ENCODE measurements at places on chromosomes 7 and 10.

- no peak for DNase-seq
Measured at GRCh38 chr10:13686331-13686752, 99.6 kb downstream of the PRPF18 start.

DNA sequence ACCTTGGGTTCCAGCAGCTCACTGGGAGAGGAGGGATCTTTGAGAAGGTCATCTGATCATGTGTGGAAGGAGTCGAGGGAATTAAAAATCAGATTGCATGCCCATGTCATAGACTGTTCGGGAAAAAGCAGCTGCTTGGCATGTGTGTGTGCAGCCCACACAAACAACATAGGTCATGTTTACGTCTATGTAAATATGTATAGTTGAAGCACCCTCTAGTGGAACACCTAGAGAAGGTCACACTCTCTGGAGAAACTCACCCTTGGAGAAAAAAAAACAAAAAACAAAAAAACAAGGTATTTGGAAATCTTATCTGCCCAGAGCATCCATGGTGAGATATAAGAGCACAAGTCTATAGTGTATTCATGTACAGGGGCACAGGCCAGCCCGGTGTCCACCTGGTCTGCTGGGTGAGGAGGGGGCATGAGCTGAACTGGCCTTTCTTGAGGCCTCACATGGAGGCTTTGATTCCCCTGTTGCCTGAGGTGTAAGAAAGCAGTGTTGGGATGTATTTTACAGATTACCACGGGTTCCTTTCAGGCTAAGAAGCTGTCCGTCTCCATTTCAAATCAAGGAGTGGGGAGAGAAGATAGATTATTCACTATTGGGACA is 98.0 kb downstream of the NPY start:
- DNase-seq = no peak

DNA sequence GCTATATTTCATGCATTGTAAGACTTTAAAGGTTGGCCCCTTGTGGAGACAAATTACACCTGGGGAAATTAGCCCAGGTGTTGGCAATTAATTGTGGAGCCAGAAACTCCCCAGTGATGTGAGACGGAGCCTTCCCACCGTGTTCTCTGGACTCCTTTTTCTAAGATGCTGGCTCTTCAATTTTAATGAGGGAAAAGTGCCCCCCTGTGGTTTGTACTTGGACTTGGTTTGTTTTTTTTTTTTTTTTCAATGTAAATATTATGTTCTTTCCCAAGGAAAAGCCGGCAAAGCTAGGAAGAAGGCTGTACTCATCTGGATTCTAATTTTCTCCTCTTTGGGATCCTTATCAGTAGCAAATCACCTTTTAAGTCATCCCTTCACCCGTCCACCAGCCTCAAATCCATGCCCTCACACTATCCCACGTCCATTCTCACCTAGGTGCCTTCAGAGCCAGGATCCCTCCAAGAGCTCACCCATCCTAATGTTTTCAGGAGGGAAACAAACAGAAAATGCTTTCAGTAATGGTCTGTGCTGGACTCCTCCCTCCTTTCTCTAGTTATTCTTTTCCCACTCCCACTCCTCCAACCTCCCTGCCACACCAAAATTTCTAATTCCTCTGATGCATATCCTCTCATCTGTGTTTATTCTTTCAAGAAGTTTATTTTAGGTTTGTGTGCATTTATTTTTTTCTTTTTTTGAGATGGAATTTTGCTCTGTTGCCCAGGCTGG is 20.4 kb upstream of the ST8SIA6 start:
- no peak for DNase-seq

GRCh38 chr10:88687853-88688467 is 18.1 kb upstream of the LIPK start:
- no peak for DNase-seq

GRCh38 chr7:127035203-127035849 is 217.4 kb downstream of the GRM8 start:
- no peak for DNase-seq

DNA sequence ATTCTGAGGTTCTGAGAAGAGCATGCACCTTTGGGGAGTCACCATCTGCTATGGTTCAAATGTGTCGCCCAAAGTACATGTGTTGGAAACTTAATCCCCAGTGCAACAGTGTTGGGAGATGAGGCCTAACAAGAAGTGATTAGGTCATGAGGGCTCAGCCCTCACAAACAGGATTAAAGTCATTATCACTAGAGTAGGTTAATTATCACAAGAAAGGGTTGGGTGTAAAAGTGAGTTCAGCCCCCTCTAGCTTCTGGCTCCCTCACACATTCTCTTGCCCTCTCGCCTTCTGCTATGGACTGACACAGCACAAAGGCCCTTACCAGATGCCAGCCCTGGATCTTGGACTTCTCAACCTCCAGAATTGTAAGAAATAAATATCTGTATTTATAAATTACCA is 100.3 kb upstream of the C10orf90 start:
- no peak for DNase-seq

DNA sequence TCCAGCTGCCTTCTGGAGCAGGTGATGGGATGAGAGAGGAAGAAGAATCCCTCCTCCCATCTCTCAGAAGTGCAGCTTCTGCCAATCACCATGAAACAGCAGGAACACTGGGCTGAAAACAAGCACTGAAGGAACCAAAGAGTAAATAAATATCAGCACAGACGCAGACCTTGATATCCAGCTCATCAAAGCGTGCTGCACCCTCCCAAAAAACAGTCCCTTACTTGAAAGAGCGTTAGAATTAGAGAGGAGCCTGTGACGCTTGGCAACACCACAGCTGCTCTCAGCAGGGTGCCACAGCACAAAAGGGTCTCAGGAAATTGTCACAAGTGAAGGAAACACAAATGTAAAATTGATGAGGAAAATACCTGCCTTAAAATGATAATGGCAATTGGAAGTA is 39.5 kb downstream of the KLF6 start:
- no peak for DNase-seq

GRCh38 chr7:154744256-154744860 is 258.6 kb downstream of the PAXIP1 start:
- peak; percentile 58 for DNase-seq

DNA sequence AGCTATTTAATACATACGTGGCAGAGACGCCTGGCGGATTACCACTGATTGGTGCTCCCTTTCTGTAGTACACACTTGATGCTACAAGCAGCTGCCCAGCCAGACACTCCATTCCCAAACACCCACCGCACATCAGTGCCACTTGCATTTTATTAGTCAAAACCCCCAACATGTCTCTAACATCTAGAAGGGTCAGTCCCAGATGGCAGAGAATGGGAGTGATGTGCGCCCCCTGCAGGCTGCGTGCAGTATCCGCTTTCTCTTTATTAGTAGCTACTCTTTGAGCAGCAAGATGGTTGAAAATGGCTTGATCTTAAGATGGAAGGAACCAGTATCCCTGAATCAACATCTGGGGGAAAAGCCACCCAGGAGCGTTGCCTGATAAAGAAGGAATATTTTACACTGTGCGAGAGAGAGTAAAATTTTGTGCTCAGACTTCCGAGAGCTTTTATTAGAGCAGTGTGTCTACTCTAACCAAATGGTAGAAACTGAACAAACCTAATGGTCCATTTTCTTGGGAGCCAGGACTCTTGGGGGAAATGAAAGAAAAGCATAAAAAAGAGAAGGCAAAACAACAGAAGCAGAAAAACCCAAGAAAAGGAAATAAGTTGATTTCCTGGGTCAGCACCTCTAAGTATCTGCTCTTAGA is 78.3 kb downstream of the ST8SIA6 start:
- no peak for DNase-seq

DNA sequence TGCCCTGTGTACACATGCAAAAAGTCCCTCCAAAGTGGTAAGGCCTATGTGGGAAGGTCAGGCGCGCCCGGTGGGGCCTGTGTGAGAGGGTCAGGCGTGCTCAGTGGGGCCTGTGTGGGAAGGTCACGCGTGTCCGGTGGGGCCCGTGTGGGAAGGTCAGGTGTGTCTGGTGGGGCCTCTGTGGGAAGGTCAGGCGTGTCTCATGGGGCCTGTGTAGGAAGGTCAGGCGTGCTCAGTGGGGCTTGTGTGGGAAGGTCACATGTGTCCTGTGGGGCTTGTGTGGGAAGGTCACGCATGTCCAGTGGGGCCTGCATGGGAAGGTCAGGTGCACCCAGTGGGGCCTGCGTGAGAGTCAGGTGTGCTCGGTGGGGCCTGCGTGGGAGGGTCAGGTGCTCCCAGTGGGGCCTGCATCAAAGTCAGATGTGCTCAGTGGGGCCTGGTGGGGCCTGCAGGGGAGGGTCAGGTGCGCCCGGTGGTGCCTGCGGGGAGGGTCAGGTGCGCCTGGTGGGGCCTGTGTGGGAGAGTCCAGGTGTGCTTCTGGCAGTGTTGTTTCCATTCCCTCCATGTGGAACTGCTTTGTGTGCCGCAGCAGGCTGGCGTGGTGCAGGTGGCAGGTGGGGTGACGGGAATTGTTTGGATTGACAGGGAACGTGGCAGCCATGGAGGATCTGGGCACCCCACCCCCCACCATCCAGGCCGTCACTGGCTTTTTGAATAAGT is 15.4 kb downstream of the LRRC27 start:
- no peak for DNase-seq

- no peak for DNase-seq
Measured at GRCh38 chr10:29687421-29688164, 52.8 kb upstream of the SVIL start.
